ENCODE measurements at places on chromosomes 7 and 10.

- no peak for DNase-seq
Measured at GRCh38 chr7:70640266-70640833, 491.6 kb upstream of the GALNT17 start.

- DNase-seq, result no peak
Measured at GRCh38 chr10:124245191-124245590, 151.8 kb upstream of the CHST15 start.

DNA sequence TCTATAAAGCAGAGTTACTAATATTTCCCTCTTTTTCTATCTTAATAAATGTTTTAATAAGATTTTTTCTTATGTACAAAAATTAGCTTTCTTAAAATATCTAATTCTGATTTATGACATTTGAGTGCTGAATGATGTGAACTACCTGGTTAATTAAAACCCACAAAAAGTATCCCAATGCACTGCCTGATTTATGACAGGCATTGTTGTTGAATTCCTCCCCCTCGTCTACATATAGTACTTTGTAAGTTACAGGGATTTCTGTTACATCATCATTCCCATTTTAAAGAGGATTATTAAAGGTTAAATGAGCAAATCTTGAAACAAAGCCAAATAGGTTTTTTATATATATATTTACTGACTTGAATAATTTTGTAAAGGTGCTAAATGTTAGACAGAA lies 91.1 kb downstream of the NRBF2 start:
- no peak for DNase-seq

- no peak for DNase-seq
Measured at GRCh38 chr10:128221807-128222206, 95.6 kb upstream of the MKI67 start.

DNA sequence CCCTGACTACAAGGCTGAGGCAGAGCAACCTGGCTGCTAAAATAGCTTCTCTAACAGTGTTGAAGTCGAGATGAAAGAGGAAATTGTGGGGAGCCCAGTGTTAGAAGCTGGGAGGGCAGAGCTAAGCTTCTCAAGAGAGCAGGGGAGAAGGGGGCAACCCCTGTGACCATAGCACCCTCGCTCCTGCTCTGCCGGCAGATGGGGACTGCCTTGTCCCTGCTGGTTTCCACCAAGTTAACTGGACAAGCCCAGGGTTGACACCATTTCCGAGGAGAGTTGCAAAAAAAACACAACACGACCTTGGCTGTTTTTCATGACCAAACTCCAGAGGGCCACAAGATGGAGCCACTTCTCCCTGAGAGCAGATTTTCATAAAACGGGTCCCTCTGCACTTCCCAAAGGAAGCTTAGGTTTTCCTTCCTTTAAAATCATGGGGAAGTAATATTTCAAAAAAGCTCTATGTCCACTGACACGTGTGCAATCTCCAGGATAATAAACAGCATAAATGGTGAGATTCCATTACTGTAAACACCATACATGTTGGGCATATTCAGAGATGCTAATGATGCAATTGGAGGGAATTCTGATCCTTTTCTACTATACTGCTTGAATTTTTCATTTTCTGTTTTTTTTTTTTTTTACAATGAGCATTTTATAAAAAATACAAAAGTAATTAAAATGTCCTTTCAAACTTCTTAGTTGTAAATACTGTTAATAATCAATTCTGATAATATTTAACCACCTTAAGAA lies 140.4 kb downstream of the PIP4K2A start:
- DNase-seq, result no peak

DNA sequence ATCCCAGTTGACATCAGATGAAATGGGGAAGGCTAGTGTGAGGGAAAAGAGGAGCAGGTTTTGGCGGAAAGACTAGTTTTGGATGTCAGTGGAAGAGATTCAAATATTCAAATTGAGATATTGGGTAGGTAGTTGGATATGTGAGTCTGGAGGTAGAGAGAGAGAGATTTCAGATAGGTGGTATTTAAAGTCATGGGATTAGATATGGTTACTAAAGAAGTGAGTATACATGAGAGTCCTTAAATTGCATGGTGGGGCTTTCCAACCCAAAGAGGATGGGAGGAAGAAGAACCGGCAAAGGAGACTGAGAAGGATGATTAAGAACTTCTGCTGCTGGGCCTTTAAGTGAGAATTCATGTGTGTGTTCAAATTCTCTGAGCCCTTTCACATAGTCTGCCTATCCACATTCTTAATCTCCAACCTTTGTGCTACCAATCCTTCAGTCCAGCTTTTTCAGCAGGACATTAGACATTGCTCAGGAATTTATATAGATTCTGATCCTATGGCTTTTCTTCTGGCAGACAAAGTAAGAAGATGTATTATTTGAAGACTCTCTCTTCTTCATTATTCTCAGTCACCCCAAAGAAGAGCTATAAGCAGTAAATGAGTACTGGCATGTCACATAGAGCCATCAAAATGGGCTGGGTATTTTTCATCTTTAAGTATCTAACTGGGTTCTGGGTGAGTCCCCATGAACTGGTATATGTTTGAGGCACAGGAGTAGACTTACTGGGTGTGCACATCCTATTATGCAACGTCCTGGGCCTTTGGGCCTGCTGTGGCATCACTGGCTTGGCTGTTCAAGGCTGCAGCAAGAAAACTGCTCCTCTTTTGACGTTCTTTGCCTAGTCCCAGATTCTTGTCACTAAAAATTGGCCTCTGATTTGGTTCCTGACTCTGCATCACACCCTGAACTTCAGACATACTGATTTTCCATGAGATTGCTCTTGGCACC lies 33.6 kb downstream of the ST7 start:
- no peak for DNase-seq

Data from AG04449 (cell line).